Stimulated activated CD8-positive, alpha-beta memory T cell treated with anti-CD3 and anti-CD28 coated beads, Interleukin-2, amount 100 ng/mL, for 1 hour (primary cell): ENCODE measurements at places on chromosomes 2 and 18.

DNA sequence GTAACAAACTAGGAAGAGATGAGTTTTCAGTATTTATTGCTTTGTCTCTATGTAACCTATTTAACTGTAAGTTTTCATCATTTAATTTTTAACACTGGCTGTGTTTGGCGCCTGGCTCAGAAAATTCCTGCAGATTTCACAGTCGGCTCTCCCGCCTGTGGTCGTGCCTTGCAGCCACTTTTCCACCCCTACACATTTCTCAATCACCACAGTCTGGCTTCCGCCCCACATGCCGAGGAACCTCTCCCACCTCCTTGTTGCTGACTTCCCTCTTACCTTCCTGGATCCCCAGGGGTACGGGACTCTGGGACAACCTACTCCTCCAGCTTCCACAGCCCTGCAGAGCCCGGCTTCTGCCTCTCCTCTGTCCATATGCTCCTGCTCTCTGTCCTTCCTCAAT lies 41.6 kb upstream of the MGAT4A start:
- DNase-seq, result no peak

GRCh38 chr18:43789234-43790000 lies 512.1 kb upstream of the SYT4 start:
- DNase-seq, result no peak

DNA sequence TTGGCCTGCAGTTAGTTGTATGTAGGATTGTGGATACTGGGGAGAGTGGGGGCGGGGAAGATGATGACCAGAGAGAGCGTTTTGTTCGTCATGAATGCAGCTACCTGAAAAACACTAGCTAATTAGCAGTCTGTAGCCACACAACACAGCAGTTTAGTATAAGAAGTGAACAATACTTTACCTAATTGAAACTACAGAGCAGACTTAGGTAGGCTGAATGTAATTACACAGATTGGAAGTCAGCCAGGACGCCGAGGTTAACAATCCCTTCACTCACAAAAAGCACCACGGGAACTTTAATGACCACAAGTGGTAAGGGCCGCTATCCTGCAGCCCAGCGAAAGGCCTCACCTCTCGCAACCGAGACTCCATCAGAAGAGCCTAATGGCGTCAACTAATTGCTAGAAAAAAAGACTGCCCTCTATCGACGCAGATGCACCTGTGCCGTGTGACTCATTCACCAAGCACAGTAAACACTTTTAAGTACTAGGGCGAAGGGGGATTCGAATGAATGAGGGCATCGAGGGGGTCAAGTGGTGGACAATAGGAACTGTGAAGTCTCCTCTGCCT lies 591.0 kb downstream of the ARHGAP15 start:
- no peak for DNase-seq

GRCh38 chr2:168050377-168050776 lies 197.0 kb downstream of the STK39 start:
- DNase-seq, result no peak

GRCh38 chr2:56077359-56077915 lies 106.4 kb upstream of the CCDC85A start:
- DNase-seq, result no peak

DNA sequence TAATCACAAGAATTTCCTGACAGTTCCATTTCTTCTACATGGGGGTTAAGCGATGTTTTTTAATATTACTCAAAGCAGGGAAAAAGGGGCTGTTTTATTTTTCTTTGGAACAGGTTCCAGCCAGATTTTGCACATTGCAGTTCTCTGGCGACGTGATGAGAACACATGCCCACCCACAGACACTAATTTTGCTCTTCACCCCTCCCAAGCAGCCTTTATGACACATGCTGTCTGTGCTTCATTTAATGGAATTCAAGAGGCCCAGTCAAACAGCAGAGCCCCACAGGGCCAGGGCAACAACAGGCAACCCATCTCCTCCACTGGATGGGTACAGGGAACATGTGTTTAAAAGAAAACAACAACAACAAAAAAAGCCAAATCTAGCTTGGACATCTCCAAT lies 70.8 kb downstream of the SPRED2 start:
- DNase-seq, result no peak

- no peak for DNase-seq
Measured at GRCh38 chr2:201633661-201634249, 9.5 kb downstream of the TMEM237 start.

DNA sequence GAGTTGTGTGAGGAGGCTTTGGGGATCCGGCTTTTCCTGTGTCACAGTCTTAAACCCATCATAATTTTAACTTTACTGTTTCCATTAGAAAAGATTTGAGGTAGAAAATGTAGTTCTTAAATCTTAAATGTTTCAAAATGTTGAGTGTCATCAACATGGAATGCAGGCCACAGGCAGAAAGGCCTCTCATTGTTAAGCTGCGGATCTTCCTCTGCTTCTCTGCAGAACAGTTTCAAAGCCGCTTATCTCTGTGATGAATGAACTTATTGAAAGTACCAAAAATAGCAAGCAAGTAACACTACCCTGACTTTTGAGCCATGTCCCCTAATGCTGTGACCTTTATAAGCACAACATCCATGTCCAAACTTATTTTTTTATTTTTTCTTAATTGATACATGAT lies 1645.8 kb downstream of the DPP10 start:
- no peak for DNase-seq

- no peak for DNase-seq
Measured at GRCh38 chr2:37858400-37858711, 66.7 kb upstream of the RMDN2 start.

DNA sequence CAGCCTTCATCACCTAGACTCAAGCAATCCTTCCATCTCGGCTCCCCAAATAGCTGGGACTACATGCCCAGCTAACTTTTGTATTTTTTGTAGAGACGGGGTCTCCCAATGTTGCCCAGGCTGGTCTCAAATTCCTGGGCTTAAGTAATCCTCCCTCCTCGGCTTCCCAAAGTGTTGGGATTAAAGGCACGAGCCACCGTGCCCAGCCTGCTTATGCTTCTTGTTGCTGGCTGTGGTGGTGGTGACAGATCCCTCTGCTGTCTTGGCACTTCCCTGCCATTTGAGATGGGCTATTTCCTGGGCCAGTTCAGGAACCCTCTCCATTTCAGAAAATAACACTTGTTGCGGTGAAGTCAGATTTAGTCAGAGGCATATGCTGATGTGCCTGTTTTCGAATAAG lies 28.8 kb downstream of the GATA6 start:
- no peak for DNase-seq

DNA sequence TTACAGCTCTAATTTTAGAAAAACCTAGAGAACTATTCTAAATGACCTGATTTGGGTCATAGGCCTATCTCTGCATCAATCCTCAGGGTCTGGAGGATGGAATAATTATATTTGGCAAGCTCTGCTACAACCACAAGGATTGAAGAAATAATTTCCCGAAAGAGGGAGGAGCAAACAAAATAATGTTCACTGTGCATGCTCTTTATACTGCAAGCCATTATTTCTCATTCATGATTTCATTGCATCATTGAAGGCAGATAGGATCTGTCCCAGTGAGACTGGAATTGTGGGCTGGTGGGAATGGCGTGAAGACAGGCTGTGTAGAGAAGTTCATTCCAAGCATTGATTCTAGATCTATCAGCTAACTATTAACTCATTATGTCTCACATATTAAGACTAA lies 12.7 kb upstream of the MAPRE2 start:
- DNase-seq, result no peak

GRCh38 chr18:79490626-79491041 lies 94.9 kb downstream of the NFATC1 start:
- no peak for DNase-seq

GRCh38 chr2:113233593-113234550 lies 44.8 kb downstream of the PAX8 start:
- DNase-seq, result no peak

GRCh38 chr2:108605947-108606346 lies 71.7 kb downstream of the LIMS1 start:
- DNase-seq, result no peak

DNA sequence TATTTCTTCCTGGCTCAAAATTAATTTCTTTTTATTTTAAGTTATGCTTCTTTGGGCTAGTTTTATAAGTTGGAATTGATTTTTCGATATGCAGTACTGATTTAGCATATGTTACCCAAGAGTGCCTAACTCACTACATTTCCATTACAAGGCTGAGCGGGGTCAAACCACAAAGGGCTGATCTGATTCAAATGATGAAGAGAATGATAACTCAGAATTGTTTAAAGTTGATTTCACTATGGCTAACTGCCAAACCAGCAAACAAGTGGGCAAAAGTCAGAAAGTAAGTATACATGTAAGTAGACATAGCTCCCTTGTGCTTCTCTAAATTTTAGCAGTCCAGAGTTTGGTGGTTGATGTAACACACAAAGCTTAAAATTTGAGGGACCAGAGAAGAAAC lies 35.6 kb downstream of the RAD51AP2 start:
- DNase-seq, result no peak

GRCh38 chr2:150191349-150191748 lies 296.1 kb downstream of the RND3 start:
- DNase-seq, result no peak

GRCh38 chr18:26746398-26746797 lies 119.1 kb downstream of the AQP4 start:
- no peak for DNase-seq

GRCh38 chr2:30266051-30266621 lies 34.8 kb downstream of the LBH start:
- no peak for DNase-seq

DNA sequence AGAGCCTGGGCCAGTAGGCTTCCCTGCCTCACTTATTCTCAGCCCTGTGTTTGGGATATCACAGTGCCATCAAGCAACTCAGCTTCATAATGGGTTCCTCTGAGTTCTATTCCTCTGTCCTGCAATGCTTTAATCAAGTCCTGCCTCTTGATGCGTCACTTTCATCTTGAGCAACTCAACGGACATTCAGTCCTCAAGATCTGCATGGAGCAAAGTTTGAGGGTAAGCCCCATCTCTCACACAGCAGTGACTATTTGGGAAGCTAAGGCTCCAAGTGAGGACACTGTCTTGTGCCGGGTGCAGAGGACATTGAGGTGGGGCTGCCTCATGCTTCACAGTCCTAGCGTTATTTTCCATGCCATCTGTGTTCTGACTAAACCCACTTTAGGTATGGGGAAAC lies 50.9 kb upstream of the PLB1 start:
- DNase-seq, result no peak

- no peak for DNase-seq
Measured at GRCh38 chr2:3427272-3427671, 47.8 kb downstream of the TRAPPC12 start.

GRCh38 chr18:54269893-54270844 lies 852 bp downstream of the POLI start:
- no peak for DNase-seq

GRCh38 chr2:156343096-156343939 lies 10.8 kb upstream of the NR4A2 start:
- no peak for DNase-seq

DNA sequence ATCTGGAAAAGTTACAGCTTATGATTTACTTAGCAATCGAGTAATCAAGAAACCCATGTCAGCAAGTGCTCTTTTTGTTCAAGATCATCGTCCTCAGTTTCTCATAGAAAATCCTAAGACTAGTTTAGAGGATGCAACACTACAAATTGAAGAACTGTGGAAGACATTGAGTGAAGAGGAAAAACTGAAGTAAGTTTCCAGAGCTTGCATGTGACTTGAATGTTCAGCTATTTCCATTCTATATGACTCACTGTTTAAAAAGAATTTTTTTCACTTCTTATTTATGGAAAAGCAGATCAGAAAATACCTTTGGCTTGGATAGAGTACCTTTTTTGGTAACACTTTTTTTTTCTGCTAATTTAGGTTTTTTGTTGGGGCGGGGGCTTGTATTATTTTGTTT lies 70.7 kb downstream of the PMS1 start:
- DNase-seq, result no peak

DNA sequence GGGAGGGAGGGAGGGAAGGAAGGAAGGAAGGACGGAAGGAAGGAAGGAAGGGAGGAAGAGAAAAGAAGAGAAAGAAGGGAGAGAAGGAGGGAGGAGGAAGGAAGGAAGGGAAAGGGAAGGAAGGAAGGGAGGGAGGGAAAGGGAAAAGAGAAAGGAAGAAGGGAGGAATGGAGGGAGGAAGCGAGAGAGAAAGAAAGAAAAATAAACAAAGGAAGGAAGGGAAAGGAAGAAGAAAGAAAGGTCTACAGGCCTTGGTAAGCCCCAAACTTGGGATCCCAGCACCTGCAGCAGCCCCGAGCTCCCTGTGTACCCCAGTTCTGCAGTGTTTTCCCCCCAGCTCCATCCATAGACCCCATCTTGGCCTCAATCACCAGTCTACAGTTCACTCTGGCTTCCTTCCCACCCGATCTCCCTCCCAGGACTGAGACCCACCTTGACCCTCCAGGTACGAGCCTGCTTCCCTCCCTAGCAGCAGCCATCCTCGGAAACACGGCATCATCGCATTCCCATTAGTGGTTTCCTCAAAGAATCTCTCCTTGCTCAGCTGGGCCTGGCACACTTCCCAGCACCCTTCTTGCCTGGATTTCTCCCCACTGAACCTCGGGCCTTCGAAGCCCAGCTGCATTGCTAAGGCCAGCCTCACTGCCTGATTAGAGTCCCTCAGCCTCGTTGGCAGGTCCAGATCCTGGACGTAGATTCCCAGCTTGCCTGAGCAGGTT lies 46.1 kb upstream of the SH3BP4 start:
- DNase-seq, result no peak

DNA sequence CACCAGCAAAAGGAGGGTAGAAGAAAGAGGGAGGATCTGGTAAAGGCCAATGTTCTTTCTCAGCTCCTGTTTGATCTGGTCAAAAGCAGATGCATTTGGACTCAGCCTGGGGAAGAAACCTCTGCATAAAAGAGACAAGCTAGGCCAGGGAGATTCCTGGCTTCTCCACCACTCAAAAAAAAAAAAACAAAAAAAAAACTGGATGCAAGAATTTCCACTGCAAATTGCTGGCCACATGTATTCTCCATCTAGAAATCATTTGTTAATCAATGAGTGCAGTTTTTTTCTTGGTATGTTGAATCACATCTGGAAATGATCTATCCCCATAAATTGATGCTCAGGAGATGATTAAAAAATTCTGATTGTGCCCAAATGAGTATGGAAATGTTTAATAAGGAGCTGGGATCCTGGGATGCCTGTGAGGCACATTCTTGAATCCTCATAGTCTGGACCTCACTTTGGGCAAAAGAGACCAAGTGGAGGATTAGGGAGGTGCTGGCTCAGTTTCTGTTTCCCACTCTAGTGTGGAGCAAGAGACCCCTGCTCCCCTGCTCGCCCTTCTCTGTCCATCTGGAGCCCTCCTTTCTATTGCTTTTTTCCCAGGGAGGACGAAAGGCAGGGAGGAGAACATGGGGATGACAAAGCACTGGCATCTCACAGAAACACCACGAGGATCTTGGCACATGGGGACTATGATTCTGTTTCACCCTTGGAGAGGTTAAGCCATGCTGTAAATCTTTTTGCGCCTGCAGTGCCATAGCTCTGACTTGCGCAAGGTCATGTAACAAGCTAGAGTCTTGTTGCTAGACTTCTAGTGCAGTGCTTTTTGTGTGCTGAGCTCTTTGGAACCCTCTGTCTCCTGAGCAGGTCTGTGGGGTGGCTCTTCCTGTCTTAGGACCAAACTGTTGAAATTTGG lies 57.6 kb downstream of the APOB start:
- no peak for DNase-seq
